HT1080 (cell line): ENCODE measurements at places on chromosomes 3 and 15. TPM values are rescaled to one million over a fixed set of nuclear protein-coding genes. Genes with fewer than 3 reads are reported as not detected.

GRCh38 chr3:87062685-87063084, 71.7 kb upstream of the VGLL3 start:
- DNase-seq = no peak

Gene CCDC13
- total RNA-seq = not detected in 2 replicates

Gene CATSPER2
- 0.03 and 0.57 TPM in 2 replicates for total RNA-seq

- DNase-seq = no peak
Observed at GRCh38 chr3:56459719-56460118, 8.5 kb downstream of the ERC2 start.

- peak; percentile 75 for DNase-seq
Observed at GRCh38 chr3:40505599-40506462, at the start of gene ZNF620. Gene ZNF620 (plus strand): TSS chr3:40506039. CDS start chr3:40506353, 314 bp downstream.

- DNase-seq = no peak
Observed at GRCh38 chr15:61422773-61423172, 193.7 kb upstream of the RORA start.

Gene FBXO40
- 0.03 and 0.05 TPM in 2 replicates for total RNA-seq

- peak; percentile 72 for DNase-seq
Observed at GRCh38 chr3:149967086-149967685, 3.5 kb downstream of the PFN2 start.

DNA sequence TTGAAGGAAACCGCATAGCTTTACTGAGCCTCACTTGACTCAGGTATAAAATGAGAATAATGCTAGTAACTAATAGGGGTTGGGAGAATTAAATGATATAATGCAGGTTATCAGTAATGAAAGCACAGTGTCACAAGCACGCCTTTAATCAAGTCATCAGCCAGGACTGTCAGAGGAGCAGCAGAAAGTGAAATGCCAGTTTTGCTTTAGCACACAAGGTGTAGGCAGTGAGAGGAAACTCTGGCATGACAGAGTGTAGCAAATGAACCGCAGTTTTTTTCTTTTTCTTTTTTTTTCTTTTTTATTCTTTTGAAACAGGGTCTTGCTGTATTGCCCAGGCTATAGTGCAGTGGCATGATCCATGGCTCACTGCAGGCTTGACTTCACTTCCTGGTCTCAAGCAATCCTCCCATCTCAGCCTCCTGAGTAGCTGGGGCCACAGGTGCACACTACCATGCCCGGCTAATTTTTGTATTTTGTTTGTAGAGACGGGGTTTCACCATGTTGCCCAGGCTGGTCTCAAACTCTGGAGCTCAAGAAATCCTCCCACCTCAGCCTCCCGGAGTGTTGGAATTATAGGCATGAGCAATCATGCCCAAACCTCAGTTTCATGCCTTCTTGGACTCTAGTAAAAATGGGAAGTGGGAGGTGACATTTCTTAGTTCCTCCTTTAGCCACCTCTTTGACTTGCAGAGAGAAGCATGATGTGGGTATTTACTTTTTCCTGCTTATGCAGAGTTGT, 9.7 kb upstream of the SCAANT1 start:
- no peak for DNase-seq
